ENCODE measurements at places on chromosomes 1 and 21. TPM values are rescaled to one million over a fixed set of nuclear protein-coding genes. Genes with fewer than 3 reads are reported as not detected.

Gene KRTAP19-1
- total RNA-seq = not detected

DNA sequence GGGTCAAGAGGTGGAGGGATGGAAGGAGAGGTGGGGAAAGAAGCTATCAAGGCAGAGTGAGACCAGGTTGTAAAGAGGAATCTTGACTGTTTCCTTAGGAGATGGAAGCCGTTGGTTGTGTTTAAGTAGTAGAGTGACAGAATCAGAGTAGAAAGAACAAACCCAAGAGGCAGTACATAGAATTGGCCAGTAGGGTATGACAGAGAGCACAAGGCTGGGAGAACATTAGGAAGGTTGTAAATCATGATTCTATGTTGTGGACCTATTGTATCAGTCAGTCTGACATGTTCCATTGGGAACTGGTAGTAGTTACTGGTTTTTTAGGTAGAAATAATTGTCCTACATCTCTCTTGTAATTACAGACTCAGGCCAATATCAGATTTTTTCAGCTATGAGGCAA is 486.9 kb upstream of the USP24 start:
- 0 out of 2 replicates have a peak, but pooled peaks cover under 1% of the 10 kb centered on the region for H3K4me1 ChIP-seq
- no peaks in the 10 kb centered on the region for H3K36me3 ChIP-seq
- no peak overlapping the region for H3K4me3 ChIP-seq
- H3K27me3 ChIP-seq = 0 out of 2 replicates have a peak, but pooled peaks cover 8% of the 10 kb centered on the region

Gene LRRC71
- not detected for total RNA-seq

DNA sequence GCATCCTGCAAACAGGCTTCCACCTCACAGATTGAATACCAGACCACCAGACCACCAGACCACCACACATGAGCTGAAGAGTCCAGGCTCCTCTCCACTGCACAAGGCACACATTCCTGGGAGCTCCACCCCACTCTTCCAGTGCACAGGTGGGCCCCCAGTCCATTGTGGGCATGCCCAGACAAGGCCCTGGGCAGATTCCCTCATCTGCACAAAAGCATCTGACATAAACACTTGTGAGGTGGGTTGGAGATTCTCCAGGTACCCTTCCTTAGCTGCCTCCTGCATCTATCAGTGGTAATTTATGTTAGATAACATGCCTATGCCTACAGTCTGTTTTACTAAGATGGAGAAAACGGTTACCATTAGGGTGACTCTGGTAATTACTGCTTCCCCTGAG is 11.6 kb upstream of the CTBS start:
- no peak overlapping the region for H3K27ac ChIP-seq
- no peaks in the 10 kb centered on the region for H3K36me3 ChIP-seq
- no peaks in the 10 kb centered on the region for H3K27me3 ChIP-seq
- H3K4me1 ChIP-seq = 0 out of 2 replicates have a peak, but pooled peaks cover 2% of the 10 kb centered on the region
- no peak for DNase-seq

DNA sequence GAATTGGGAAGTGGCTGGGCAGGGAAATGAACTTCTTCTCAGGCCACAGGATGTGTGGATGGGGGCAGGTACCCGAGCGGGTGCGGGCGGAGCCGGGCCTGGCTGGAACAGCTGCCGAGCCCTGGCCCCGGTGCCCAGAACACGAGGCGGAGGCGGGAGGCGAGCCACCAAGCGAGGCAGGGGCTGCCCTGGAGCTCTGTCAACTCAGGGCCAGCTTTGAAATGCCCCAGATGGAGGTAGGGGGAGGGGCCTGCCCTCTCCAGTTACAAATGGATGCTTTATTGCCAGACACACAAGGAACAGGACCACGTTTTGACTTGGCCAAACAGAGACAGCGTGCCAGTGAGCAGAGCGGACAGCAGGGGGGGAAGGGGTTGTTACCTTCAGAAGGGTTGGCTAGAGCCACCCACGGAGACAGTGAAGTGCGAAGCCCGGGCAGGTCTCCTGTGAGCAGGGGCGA is 240.4 kb downstream of the SDCCAG8 start:
- peak overlapping the region; percentile 28 for H3K27ac ChIP-seq
- H3K36me3 ChIP-seq = no peaks in the 10 kb centered on the region
- no peaks in the 10 kb centered on the region for H3K27me3 ChIP-seq
- DNase-seq = peak; percentile 18

GRCh38 chr1:236156512-236157208 is 14.3 kb downstream of the GPR137B start:
- no peak overlapping the region for H3K27ac ChIP-seq
- no peaks in the 10 kb centered on the region for H3K36me3 ChIP-seq
- H3K4me1 ChIP-seq = no peaks in the 10 kb centered on the region
- DNase-seq = no peak
- no peak overlapping the region for H3K4me3 ChIP-seq

GRCh38 chr1:118298397-118298796 is 113.4 kb upstream of the SPAG17 start:
- H3K27ac ChIP-seq = peak overlapping the region; percentile 79
- peak overlapping the region; percentile 15 for H3K4me3 ChIP-seq
- H3K36me3 ChIP-seq = no peaks in the 10 kb centered on the region
- H3K4me1 ChIP-seq = peaks cover 85% of the 10 kb centered on the region
- H3K27me3 ChIP-seq = no peaks in the 10 kb centered on the region

DNA sequence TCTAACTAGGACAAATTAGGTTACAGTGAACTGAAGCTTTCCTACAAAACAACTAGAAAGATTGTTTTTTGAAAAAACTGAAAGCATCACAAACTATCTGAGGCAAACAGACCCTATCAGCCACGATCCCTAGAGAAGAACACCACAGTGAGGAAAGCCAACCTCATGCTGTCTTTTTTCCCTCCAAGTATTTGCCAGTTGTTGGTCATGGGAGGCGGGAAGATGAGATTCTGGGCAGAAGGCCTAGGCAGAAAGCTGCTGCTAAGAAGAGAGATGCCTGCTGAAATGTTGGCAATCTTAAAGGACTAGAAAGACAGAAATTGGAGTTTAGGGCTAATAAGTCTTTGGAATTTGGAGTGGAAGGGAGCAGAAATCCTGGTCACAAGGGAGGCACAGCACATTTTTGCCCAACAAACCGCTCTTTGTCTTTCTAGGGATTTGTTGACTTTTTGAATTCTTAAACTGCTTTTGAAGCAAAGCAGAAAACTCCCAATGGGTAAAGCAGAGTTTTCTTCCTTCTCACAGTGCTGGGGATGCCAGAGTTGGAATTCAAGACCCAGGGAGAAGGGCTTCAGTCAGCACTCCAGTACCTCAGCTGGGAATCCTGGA is 83.9 kb downstream of the MT1HL1 start:
- H3K4me1 ChIP-seq = no peaks in the 10 kb centered on the region
- H3K27ac ChIP-seq = no peak overlapping the region
- no peak overlapping the region for H3K4me3 ChIP-seq
- no peaks in the 10 kb centered on the region for H3K36me3 ChIP-seq

DNA sequence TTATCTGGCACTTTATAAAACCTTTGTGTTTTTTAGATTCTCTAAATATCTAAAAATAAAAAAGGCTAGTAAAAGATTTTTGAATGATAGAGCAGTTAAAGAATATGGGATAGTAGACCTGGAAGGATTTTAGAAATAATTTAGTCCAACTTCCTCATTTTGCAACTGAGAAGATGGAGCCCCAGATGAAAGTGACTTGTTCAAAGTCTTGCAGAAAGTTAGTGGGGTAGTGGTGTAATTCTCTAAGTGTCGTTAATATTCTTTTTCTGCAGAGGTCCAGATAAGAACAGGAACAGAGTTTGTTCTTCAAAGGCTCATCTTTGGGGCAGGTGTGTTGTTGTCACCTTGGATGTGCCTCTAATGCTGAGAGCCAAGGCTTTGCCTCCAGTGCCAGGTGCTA is 159.5 kb downstream of the DISC1 start:
- H3K27ac ChIP-seq = no peak overlapping the region
- 0 out of 2 replicates have a peak, but pooled peaks cover 5% of the 10 kb centered on the region for H3K4me1 ChIP-seq
- DNase-seq = no peak
- H3K27me3 ChIP-seq = no peaks in the 10 kb centered on the region
- no peaks in the 10 kb centered on the region for H3K36me3 ChIP-seq
- no peak overlapping the region for H3K4me3 ChIP-seq

Gene NDUFS2
- 60.5 TPM for total RNA-seq

Gene TMEM269
- total RNA-seq = 0.05 TPM

- H3K36me3 ChIP-seq = peaks cover 77% of the 10 kb centered on the region
- H3K27ac ChIP-seq = no peak overlapping the region
- H3K27me3 ChIP-seq = no peaks in the 10 kb centered on the region
- no peak overlapping the region for H3K4me3 ChIP-seq
- no peaks in the 10 kb centered on the region for H3K4me1 ChIP-seq
Measured at GRCh38 chr1:93567255-93567918, 114.2 kb downstream of the BCAR3 start.

- no peak overlapping the region for H3K27ac ChIP-seq
- no peak for DNase-seq
- H3K27me3 ChIP-seq = no peaks in the 10 kb centered on the region
- no peak overlapping the region for H3K4me3 ChIP-seq
- no peaks in the 10 kb centered on the region for H3K36me3 ChIP-seq
- no peaks in the 10 kb centered on the region for H3K4me1 ChIP-seq
Measured at GRCh38 chr21:42833439-42833815, 45.9 kb downstream of the WDR4 start.

- peak overlapping the region; percentile 61 for H3K4me3 ChIP-seq
- peak overlapping the region; percentile 98 for H3K27ac ChIP-seq
- no peaks in the 10 kb centered on the region for H3K4me1 ChIP-seq
Measured at GRCh38 chr1:144551543-144552424, 40.9 kb upstream of the PPIAL4F start.

DNA sequence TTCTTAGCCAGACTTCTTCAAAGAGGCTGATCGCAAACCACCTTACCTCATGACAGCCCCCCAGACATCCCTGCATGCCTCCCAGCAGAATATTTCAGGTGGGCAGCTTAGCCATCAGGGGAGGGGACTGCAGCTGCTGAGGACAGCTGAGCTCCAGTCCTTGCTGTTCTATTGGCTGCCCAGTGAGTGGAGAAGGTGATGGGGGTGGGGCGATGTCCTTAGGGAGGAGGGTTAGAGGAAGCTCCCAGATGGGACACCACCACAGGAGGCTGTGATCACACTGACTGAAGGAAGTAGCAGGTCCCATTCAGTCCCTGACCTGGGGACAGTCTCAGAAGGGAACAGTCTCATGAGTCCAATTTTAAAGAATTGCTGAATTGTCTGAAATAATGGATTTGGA is 38.3 kb downstream of the GJA5 start:
- no peaks in the 10 kb centered on the region for H3K36me3 ChIP-seq
- no peaks in the 10 kb centered on the region for H3K4me1 ChIP-seq
- H3K27me3 ChIP-seq = no peaks in the 10 kb centered on the region
- no peak overlapping the region for H3K27ac ChIP-seq

Gene CADM3
- not detected for total RNA-seq

- DNase-seq = no peak
- H3K36me3 ChIP-seq = no peaks in the 10 kb centered on the region
- H3K27me3 ChIP-seq = 0 out of 2 replicates have a peak, but pooled peaks cover 3% of the 10 kb centered on the region
- no peaks in the 10 kb centered on the region for H3K4me1 ChIP-seq
- no peak overlapping the region for H3K27ac ChIP-seq
- H3K4me3 ChIP-seq = no peak overlapping the region
Measured at GRCh38 chr1:233514946-233515391, 98.9 kb upstream of the KCNK1 start.

- peaks cover 5% of the 10 kb centered on the region for H3K4me1 ChIP-seq
- H3K27ac ChIP-seq = no peak overlapping the region
- no peak for DNase-seq
- no peaks in the 10 kb centered on the region for H3K36me3 ChIP-seq
- H3K27me3 ChIP-seq = no peaks in the 10 kb centered on the region
- no peak overlapping the region for H3K4me3 ChIP-seq
Measured at GRCh38 chr1:241934866-241935265, 22.7 kb upstream of the BECN2 start.

- no peaks in the 10 kb centered on the region for H3K27me3 ChIP-seq
- H3K4me1 ChIP-seq = no peaks in the 10 kb centered on the region
- no peak overlapping the region for H3K4me3 ChIP-seq
- no peak overlapping the region for H3K27ac ChIP-seq
- no peak for DNase-seq
Measured at GRCh38 chr1:40090652-40091355, 6.2 kb downstream of the PPT1 start.

Gene SPRR5
- total RNA-seq = not detected

GRCh38 chr1:38502758-38503157 is 356.8 kb downstream of the RRAGC start:
- DNase-seq = peak; percentile 54
- no peak overlapping the region for H3K4me3 ChIP-seq
- H3K36me3 ChIP-seq = no peaks in the 10 kb centered on the region
- no peak overlapping the region for H3K27ac ChIP-seq
- peaks cover 13% of the 10 kb centered on the region for H3K4me1 ChIP-seq
- no peaks in the 10 kb centered on the region for H3K27me3 ChIP-seq

Gene CD5L
- not detected for total RNA-seq

- no peak overlapping the region for H3K4me3 ChIP-seq
- no peaks in the 10 kb centered on the region for H3K36me3 ChIP-seq
- H3K27ac ChIP-seq = no peak overlapping the region
- H3K27me3 ChIP-seq = no peaks in the 10 kb centered on the region
Measured at GRCh38 chr1:246262281-246262680, 244.8 kb downstream of the SMYD3 start.

DNA sequence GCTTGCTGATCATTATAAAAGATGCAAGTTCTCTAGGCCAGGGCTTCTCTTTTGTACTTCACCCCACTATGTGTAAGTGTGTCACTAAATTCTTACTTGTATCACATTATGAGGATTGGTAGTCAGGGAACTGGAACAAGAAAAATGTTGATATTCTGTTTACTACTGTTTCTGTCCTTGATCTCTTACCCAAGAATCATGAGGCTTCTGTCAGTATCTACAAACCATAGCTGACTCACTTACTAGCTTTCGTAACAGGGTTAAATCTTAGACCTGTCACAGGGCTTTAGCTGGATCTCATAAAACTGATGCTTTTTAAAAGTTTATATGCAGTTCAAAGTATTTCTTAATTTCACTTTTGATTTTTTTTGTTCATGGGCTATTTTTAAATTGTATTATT is 681.2 kb downstream of the PLPP3 start:
- no peak overlapping the region for H3K27ac ChIP-seq
- no peaks in the 10 kb centered on the region for H3K27me3 ChIP-seq
- H3K36me3 ChIP-seq = no peaks in the 10 kb centered on the region
- H3K4me1 ChIP-seq = no peaks in the 10 kb centered on the region

Gene MRPS6
- total RNA-seq = 32.6 TPM

- H3K4me1 ChIP-seq = no peaks in the 10 kb centered on the region
- no peaks in the 10 kb centered on the region for H3K36me3 ChIP-seq
- no peak overlapping the region for H3K27ac ChIP-seq
- H3K4me3 ChIP-seq = no peak overlapping the region
- H3K27me3 ChIP-seq = peaks cover 3% of the 10 kb centered on the region
Measured at GRCh38 chr1:56033321-56034037, 545.9 kb downstream of the PLPP3 start.

DNA sequence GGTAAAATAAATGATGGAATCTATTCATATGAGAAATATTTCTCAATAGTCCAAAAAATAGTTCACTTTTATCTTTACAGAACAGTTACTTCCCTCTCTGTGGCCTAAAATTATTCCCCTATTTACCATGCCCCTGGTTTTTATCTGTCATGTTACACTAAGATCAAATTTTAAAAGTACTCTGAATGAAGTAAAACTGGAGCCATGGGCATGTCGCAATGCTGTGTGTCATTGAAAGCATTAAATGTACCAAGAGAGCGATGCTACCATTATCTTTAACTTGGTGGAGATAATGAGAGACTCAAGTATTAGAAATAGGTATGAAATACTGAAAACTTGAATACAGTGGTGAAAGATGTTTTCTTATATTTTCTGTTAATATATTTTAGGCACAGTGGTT is 146.2 kb downstream of the KCNT2 start:
- no peaks in the 10 kb centered on the region for H3K4me1 ChIP-seq
- no peak overlapping the region for H3K27ac ChIP-seq
- H3K27me3 ChIP-seq = no peaks in the 10 kb centered on the region
- H3K36me3 ChIP-seq = no peaks in the 10 kb centered on the region
- H3K4me3 ChIP-seq = no peak overlapping the region
- no peak for DNase-seq
